Retinal pigment epithelial cell (primary cell): ENCODE measurements at places on chromosomes 13 and 19.

- DNase-seq, result no peak
Measured at GRCh38 chr19:3606690-3607289, at the start of gene TBXA2R. TSS of gene TBXA2R (minus strand) at chr19:3606875. CDS start at chr19:3600634, 6,241 bp downstream.

- DNase-seq, result no peak
Measured at GRCh38 chr19:6754136-6754535, 13.1 kb downstream of the SH2D3A start.

DNA sequence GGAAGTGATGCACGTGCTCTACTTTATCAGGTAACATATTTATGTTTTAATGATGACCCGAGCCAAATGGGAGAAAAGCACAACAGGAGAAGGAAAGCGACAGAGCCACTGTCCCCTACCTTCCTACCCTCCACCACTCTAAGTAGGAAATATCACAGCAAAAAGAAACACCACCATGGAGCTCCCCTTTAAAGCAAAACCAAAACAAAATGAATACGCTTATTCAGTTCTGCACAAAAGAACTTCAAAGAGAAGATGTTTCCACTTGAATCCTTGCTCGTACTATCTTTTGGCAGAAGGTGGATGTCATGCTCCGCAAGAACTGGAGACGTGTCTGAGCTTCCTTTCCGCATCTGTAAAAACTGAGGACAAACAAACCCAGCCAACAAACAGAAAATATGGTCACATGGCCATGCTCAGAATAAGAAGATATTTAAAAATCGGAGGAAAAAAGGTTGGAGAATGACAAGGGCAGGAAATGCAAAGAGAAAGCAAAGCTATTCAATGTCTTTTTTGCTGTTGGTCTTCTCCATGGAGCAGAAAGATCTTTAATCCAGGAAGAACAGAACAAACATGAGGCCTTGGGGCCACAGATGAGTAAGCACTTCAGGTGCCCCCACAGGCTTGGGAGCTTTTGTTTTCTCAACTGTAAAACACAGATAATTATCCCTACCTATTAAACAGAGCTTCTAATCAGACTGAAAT is 19.5 kb downstream of the N4BP2L1 start:
- no peak for DNase-seq

DNA sequence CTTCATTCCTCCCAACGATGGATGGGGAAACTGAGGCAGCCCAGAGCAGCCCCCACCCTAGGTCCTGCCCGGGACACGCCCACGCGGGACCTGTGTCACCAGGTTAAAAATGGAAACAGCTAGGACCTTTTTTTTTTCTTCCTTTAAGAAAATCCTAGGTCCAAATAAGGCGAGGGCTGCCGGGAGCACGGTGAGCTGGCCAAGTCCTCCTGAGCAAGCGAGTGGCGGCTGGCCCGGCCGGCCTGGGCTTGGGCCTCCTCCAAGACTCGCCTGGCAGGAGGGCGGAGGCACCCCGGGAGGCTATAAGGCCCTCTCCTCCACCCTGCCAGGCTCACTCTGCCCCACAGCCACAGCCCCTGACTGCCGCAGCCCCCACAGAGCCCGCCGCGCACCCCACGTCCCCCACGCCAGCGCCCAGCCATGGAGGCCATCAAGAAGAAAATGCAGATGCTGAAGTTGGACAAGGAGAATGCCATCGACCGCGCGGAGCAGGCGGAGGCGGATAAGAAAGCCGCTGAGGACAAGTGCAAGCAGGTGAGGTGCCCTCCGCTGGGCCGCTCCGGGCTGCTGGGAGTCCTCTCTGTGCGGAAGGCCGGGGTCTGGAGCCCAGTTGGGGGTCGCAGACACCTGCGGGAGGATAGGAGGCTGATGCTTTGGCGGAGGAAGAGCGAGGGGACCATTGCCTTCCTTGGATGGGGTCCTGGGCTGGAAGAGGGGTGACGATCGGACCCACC is 8.9 kb upstream of the TPM4 start:
- DNase-seq, result no peak

DNA sequence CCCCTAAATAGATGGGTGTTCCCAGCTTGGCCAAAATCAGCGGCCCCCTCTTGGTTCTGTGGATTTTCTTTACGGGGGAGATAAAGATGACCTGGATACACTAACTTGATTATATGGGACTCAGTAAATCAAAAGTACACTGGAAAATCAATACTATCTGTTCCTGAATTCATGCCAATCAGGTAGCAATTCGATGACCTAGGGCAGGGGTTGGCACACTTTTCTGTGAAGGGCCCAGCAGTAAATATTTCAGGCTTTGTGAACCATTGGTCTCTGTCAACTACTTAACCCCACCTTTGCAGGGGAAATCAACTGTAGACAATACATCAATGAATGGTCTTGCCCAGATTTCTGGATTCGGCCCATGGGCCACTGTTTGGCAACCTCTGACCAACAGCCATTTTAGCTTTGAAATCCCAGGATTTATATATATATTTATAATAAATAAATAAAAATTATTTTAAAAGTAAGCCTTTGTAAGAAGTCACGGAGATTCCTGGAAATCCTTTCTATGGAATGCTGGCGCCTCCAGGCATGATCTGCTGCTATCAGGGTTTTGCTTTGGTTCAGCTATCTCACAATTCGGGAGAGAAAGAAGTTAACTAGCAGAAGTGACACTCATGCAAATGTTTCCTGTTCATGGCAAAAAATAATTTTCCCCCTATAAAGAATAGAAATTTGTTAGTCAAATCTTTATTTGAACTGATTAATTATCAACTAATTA is 32.8 kb downstream of the SLC15A1 start:
- no peak for DNase-seq

- no peak for DNase-seq
Measured at GRCh38 chr13:29679396-29680053, 84.0 kb upstream of the SLC7A1 start.

DNA sequence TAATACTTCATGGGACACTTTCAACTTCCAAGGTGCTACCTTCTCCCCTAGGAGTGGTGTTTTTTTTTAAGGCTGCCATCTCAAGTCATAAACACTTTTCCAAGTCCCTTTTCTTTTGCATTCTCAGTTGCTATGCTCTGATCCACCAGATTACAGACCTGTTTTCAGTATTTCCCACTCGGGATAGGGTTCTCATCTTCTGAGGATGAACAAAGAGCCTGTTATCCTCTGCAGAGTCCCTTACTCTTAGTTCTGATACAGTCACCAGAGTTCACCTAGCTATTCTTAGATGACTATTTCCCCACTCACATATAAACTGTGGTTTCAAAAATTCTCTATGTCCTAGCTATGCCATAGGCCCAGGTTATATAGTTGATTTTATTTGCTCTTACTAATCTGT is 15.9 kb downstream of the ZDHHC20 start:
- no peak for DNase-seq

- DNase-seq, result no peak
Measured at GRCh38 chr13:25715760-25716159, 336.1 kb downstream of the SHISA2 start.

GRCh38 chr13:75271846-75272245 is 210.1 kb downstream of the TBC1D4 start:
- DNase-seq, result no peak

DNA sequence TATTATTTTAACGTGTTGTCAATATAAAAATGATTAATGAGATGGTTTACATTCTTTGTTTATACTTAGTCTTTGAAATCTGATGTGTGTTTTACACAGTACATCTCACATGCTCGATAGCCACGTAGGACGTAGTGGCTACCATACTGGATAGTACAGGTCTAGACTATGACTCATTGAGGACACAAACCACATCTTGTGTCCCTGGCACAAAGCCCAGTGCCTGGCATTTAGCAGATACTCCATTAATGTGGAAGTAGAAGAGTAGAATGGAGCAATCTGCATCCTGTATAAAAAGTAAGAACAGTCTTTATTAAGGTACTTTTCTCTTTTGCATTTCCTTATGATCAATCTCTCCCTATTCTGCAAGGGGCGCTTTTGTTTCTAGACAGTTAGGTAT is 49.0 kb upstream of the FRY start:
- DNase-seq, result peak; percentile 94

DNA sequence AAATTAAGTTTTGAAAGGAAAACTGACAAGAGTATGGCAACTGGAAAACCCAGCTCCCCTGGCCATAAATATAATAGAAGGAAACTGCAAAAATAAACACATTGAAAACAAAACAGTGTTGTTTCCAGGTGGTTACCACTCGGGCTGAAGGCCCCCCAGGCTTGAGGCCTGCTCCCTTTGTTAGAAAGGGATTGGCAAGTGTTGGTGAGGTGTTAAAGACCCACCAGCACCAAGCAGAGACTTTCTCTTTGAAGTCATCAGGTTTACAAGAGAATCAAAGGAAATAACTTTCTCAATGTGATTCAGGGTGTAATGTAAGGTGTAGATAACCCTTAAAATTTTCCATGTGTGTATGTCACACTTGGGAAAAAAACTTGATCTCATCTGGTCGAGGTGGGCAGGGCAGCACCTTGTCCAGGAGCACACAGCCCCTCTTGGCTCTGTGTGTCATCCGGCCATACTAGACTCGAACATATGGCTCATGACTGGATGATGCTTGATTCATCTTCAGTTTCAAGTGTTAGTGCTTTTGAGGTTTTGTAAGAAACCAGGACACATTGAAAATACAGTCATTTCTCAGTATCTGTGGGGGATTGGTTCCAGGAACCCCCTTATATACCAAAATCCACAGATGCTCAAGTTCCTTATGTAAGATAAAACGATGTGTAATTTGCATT is 7.8 kb downstream of the ACTN4 start:
- no peak for DNase-seq
